ENCODE measurements at places on chromosomes 6 and 20. TPM values are rescaled to one million over a fixed set of nuclear protein-coding genes. Genes with fewer than 3 reads are reported as not detected.

SLC22A23 gene
- 3.3 TPM for total RNA-seq

- peaks cover 40% of the 10 kb centered on the region for H3K4me1 ChIP-seq
- H3K36me3 ChIP-seq, result no peaks in the 10 kb centered on the region
- DNase-seq, result no peak
Observed at GRCh38 chr20:10524643-10525042, 89.5 kb downstream of the SLX4IP start.

GRCh38 chr6:30363459-30363858, 18.5 kb downstream of the RPP21 start:
- no peaks in the 10 kb centered on the region for H3K36me3 ChIP-seq
- H3K4me3 ChIP-seq, result no peak overlapping the region
- no peak overlapping the region for H3K27ac ChIP-seq
- peaks cover 68% of the 10 kb centered on the region for H3K27me3 ChIP-seq
- DNase-seq, result peak; percentile 21

ACTR5 gene
- total RNA-seq, result 9.2 TPM

OR11A1 gene
- not detected for total RNA-seq

DNA sequence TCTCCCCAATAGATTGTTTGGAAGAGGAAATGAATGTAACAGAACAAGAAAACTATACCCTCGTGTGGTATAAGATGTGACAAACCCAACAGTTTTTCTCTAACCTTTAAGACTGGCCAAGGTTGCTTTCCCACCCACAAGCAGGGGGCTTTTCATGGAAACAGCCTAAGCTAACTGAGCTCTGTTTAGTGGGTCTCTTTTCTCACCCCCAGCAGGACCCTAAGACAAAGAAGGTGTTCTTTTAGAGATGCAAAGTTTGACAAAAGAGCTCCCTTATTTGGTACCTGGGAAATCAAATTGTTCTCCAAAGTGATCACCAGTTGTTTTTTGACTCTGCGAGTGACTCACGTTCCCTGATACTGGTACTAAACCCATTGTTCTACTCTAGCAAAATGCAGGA, 59.1 kb downstream of the MBOAT1 start:
- no peak for DNase-seq
- H3K27ac ChIP-seq, result no peak overlapping the region
- no peaks in the 10 kb centered on the region for H3K36me3 ChIP-seq
- H3K4me1 ChIP-seq, result no peaks in the 10 kb centered on the region
- H3K4me3 ChIP-seq, result no peak overlapping the region

ABHD16B gene
- total RNA-seq, result not detected

GDAP1L1 gene
- total RNA-seq, result 1.3 TPM

SGK2 gene
- total RNA-seq, result 2.8 TPM

KIF6 gene
- total RNA-seq, result 2.7 TPM

OR2B6 gene
- not detected for total RNA-seq

DNA sequence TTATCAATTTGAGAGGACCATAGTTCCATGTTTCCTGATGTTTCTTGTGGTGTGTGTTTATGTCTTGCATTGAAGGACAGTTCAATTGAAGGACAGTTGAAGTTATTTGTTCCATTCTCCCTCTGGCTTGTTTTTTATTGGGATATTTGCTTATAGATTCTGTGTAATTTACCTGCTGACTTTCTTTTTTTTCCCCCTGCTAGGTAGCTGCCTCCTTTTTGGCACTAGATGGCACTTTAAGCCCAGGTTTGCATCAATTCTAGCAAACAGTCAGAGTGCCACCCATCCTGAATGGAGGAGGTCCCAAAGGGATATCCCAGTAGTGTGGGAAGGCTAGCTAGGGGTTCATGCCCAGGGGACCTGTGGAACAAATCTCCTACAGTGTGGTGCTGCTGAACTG, 78.1 kb downstream of the CFAP61 start:
- H3K4me1 ChIP-seq, result no peaks in the 10 kb centered on the region
- peak; percentile 58 for DNase-seq
- no peak overlapping the region for H3K4me3 ChIP-seq
- peaks cover 8% of the 10 kb centered on the region for H3K36me3 ChIP-seq

VARS1 gene
- 34.1 TPM for total RNA-seq

GRCh38 chr6:31467151-31467550, 30.8 kb upstream of the MICB start:
- peaks cover 7% of the 10 kb centered on the region for H3K27me3 ChIP-seq
- no peak overlapping the region for H3K27ac ChIP-seq
- DNase-seq, result peak; percentile 33
- peaks cover 7% of the 10 kb centered on the region for H3K4me1 ChIP-seq
- H3K4me3 ChIP-seq, result no peak overlapping the region

GRCh38 chr20:8932192-8933165, 136.4 kb upstream of the PLCB4 start:
- H3K36me3 ChIP-seq, result no peaks in the 10 kb centered on the region
- H3K4me3 ChIP-seq, result no peak overlapping the region
- H3K27ac ChIP-seq, result no peak overlapping the region
- DNase-seq, result no peak

GRCh38 chr20:50523552-50524167, 13.5 kb downstream of the PTPN1 start:
- no peaks in the 10 kb centered on the region for H3K27me3 ChIP-seq
- no peak for DNase-seq
- no peak overlapping the region for H3K27ac ChIP-seq
- no peak overlapping the region for H3K4me3 ChIP-seq
- H3K4me1 ChIP-seq, result peaks cover 10% of the 10 kb centered on the region

DNA sequence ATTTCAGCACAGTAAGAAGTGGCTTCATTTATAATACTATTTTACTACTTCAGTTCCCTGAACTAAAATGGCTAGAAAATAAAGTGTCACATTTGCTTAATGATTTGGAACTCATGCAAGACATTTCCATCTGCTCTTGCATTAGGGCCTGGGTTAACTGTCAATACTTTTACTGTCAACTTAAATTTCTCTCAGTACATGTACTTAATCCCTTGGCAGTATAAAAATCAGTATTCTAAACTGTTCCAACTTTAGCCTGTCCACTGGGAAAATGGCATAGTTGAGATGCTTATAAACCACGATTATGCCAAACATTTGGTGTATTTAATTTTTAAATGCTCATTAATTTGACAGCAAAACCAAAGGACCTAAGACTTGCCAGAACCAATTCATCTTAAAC, 154.5 kb downstream of the ASCC3 start:
- no peaks in the 10 kb centered on the region for H3K27me3 ChIP-seq
- no peak for DNase-seq
- no peak overlapping the region for H3K4me3 ChIP-seq

DNA sequence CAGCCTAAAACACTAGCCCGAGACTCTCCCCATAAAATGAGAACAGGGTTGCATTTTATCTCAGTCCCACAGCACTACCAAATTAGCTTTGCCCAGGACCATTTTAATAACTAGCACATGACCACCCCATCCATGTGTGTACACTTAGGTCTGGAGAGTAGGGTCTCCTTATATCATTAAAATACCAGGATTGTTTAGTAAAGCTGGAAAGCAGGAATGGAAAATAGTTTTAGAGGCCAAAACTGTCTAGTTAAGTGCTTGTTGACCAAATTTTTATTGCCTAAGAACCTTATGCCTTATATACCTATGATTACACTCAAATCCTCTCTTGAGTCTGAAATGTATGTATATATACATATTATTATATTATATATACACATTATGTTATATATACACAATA, 608.4 kb downstream of the HDGFL1 start:
- no peak overlapping the region for H3K4me3 ChIP-seq
- peaks cover 22% of the 10 kb centered on the region for H3K4me1 ChIP-seq
- H3K27me3 ChIP-seq, result no peaks in the 10 kb centered on the region
- no peak for DNase-seq
- no peaks in the 10 kb centered on the region for H3K36me3 ChIP-seq
- H3K27ac ChIP-seq, result no peak overlapping the region

COL9A1 gene
- 36.9 TPM for total RNA-seq

DNA sequence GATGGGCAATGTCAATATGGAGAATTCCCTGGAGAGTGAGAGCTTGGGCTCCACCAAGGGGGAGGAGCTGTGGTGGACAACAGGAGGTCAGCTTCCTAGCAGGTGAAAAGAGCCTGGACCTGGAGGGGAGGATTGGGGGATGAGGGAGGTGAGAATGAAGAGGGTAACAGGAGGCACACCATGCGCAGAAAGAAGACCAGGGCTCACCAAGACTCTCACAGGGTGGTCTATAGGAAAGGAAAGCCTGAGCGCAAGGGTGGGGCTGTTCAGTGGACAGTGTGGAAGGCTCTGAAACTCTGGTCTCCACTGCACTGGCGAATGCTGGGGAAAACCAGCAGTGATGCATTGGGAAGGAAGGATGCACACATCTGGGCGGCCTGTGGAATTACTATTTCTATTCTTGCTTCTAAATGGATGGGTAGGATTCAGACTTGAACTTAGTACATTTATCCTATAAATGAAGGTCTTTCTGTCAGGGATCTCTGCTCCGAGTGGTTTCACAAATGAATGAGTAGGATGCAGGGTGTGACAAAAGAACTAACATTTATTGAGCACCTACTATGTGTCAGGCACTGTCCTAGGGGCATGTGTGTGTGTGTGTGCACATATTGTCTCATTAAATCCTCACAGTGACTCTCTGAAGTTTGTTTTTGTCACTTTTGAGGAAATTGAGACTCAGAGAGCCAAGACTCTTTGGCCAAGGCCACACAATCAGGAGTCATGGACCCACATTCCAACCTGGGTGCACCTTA, 152.7 kb downstream of the CD83 start:
- no peak overlapping the region for H3K27ac ChIP-seq
- no peaks in the 10 kb centered on the region for H3K4me1 ChIP-seq
- H3K36me3 ChIP-seq, result no peaks in the 10 kb centered on the region
- H3K27me3 ChIP-seq, result no peaks in the 10 kb centered on the region

DNA sequence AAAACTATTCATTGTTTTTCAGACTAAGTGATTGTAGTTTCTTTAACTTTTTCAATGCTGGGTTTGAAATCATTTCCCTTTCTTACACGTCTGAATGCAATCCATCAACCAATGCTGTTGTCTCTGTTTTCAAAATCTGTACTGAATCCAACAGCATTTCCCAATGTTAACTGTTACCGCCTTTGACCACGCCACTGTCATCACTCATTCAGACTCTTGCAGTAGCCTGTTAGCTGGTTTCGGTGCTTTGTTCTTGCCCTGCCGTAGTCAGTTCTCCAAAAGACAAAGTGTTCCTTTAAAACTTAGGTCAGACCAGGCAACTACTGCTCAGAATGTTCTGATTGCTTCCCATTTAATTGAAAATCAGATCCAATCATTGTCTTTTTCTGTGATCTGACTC, 131.3 kb downstream of the PLCB4 start:
- no peaks in the 10 kb centered on the region for H3K27me3 ChIP-seq
- H3K27ac ChIP-seq, result no peak overlapping the region
- H3K4me3 ChIP-seq, result no peak overlapping the region
- peaks cover 4% of the 10 kb centered on the region for H3K4me1 ChIP-seq
- no peaks in the 10 kb centered on the region for H3K36me3 ChIP-seq
- no peak for DNase-seq

GRCh38 chr6:9101920-9102319, 666.6 kb upstream of the SLC35B3 start:
- no peak overlapping the region for H3K27ac ChIP-seq
- no peak overlapping the region for H3K4me3 ChIP-seq
- H3K4me1 ChIP-seq, result peaks cover 2% of the 10 kb centered on the region
- H3K36me3 ChIP-seq, result no peaks in the 10 kb centered on the region
- DNase-seq, result no peak

ADTRP gene
- not detected for total RNA-seq

- no peaks in the 10 kb centered on the region for H3K36me3 ChIP-seq
- peaks cover 16% of the 10 kb centered on the region for H3K4me1 ChIP-seq
- H3K27ac ChIP-seq, result no peak overlapping the region
- H3K27me3 ChIP-seq, result no peaks in the 10 kb centered on the region
Observed at GRCh38 chr20:46978951-46979491, 84.4 kb downstream of the EYA2 start.

CGA gene
- total RNA-seq, result not detected
